GOT3 (cell line): ENCODE measurements at places on chromosomes 5 and 9.

DNA sequence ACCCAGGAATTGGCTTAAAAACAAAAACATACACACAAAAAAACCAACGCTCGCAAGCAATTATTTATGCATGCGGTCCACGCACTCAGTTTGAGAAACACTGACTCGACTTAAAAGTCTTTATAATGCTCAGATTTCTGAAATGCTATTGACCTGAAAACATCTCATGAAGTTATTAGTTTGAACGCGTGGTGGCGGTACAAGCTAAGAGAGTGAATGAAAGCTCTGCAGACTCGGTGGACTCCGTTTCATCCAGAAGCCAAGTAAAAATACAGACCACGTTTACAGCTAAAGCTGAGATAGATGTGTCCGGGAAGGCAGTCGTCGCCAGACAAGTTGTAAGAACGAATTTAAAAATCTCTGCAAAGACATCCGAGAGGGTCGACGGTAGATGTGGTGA is at the start of gene PCDHB6:
TSS of gene PCDHB6 (plus strand) at position 246 of the 400 bp plus-strand sequence. CDS start 201 bp downstream, outside the sequence.
- DNase-seq: no peak

DNA sequence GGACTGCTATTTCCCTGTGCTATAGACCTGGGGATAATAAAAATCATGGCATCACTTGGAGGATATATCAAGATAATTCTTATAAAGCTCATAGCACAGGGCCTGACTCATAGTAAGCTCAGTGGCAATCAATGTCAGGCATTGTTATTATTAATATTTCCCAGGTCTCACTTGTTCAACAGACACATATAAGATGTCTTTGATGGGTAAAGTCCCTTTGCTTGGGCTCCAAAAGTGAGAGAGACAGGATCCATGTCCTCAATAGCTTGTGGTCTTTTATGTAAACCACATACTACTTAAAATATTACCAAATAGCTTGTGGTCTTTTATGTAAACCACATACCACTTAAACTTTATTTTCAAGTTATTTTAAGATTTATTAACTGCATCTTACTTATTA is 11.2 kb downstream of the SH3RF2 start:
- DNase-seq: no peak

GRCh38 chr9:35859310-35859989 is 10.8 kb downstream of the OR13J1 start:
- DNase-seq: no peak

DNA sequence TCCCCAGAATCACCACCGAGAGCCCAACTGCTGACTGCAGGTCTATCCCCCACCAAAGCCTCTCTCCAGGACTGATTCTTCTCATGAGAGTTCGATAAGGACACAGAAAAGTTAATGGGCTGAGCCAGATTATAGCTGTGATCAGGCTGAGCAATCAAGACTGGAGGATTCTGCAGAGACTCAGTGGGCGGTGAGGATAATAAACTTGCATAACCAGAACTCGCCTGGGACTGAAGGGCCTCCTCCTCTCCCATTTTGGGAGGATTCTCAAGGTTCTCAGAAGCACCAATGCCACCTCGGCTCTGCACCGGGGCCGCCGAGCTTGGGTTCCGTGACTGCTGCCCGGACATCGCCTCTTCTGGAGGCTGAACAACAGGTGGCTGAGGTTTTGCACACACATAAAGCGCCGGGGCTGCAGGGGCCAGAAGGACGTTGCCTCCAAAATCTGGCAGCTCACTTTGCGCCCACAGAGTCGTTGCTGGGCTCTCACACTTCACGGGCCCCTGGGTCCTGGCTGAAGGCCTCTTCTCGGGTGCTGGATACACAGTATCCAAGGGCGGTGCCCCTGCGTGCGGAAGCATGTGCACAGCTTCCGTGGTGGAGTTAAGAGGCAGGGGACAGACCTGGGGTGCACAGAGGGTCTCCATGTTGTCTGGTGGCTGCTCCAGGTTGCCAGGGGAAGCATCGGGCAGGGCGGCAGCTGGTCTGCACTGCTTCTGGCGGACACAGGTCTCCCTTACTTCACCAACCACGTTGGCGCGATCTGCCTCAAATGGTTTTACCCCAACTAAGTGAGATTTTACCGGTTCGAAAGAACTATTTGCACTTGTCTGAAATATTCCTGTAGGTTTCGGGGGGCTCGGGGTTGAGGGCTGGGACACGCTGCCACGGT is 7.6 kb downstream of the SEC16A start:
- DNase-seq: no peak

GRCh38 chr9:90839183-90839728 is 37.6 kb downstream of the SYK start:
- no peak for DNase-seq

- DNase-seq: no peak
Observed at GRCh38 chr5:32589942-32590869, 4.8 kb downstream of the SUB1 start.
